ENCODE measurements at places on chromosomes 7 and 10. TPM values are rescaled to one million over a fixed set of nuclear protein-coding genes. Genes with fewer than 3 reads are reported as not detected.

- H3K36me3 ChIP-seq = no peaks in the 10 kb centered on the region
- H3K27me3 ChIP-seq = no peaks in the 10 kb centered on the region
- H3K27ac ChIP-seq = no peak overlapping the region
- H3K4me3 ChIP-seq = no peak overlapping the region
Measured at GRCh38 chr7:70135656-70136055, 537.4 kb downstream of the AUTS2 start.

- peaks cover 18% of the 10 kb centered on the region for H3K4me1 ChIP-seq
- H3K27me3 ChIP-seq = no peaks in the 10 kb centered on the region
- no peaks in the 10 kb centered on the region for H3K36me3 ChIP-seq
- DNase-seq = no peak
- no peak overlapping the region for H3K27ac ChIP-seq
Measured at GRCh38 chr7:41912851-41913567, 210.1 kb upstream of the INHBA start.

GRCh38 chr7:17640730-17641377 is 299.4 kb downstream of the SNX13 start:
- H3K36me3 ChIP-seq = no peaks in the 10 kb centered on the region
- no peak overlapping the region for H3K4me3 ChIP-seq
- DNase-seq = no peak
- no peak overlapping the region for H3K27ac ChIP-seq
- no peaks in the 10 kb centered on the region for H3K27me3 ChIP-seq
- no peaks in the 10 kb centered on the region for H3K4me1 ChIP-seq

The SORCS3 gene
- total RNA-seq = not detected

The CHRM2 gene
- not detected for total RNA-seq
